ENCODE measurements at places on chromosomes 2 and 18.
A peak's percentile ranks its signal among the peaks of the same experiment; 100 is the strongest.

GRCh38 chr2:46232860-46233259, 64.3 kb upstream of the EPAS1 start:
- no peak for DNase-seq

DNA sequence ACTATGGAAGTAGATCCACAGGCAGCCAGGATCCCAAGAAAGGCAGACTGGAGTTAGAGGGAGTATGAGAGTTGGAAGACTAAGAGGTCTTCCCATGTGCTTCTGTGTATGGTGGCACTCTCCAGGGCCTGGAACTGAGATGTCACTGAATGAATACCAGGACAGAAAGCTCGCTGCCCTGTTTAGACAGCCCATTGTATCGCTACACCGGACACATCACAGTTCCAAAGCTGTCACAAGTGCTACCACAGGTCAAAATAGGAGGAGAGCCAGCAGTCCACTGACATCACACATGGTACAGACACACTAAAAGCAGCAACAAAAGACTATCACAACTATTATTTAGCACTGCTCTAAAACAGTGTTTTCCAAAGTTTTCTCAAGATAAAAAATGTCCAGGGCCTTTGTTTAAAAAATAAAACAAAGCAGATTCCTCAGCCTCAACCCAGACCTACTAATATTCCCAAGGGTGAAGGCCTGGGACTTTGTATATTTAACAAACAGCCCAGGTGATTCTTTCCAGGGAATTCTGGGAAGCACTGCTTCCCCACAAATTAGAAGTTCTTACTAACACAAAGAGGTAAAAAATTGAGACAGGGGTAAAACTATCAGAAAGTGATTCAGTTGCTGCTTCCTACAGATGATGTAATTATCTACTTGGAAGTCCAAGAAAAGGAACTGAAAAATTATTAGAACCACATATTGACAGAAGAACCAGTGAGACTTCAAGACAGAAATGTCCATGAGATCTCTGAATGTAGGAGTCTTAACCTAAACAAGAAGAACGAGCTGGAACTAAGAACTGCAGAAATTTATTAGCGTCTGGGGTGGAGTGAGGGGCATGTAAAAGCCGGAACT, 116.0 kb downstream of the DTNB start:
- peak; percentile 29 for DNase-seq

GRCh38 chr2:118657466-118657865, 190.0 kb downstream of the EN1 start:
- DNase-seq = no peak

- DNase-seq = no peak
These were observed 125.7 kb upstream of the EPAS1 start for GRCh38 chr2:46171411-46171953.

DNA sequence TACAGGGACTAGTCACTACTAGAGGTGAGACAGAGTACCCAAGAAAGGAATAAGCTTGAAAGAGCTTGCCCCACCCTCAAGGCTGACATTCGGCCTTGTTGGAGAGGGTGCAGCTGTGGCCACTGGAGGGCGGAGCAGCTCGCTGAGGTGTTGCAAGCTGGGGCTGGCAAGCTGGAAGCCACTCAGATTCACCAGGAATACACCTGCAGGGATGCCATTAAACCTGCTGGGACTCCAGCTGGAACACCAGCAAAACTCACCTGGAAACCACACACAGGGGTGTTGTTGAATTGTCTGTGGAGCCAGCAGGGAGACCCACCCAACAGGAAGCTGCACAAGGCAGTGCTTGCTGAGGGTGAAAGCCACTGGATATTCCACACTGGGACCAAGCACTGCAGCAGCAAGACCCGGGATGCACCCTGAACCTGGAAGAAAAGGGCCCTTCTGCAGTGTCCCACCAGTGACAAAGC, 26.1 kb downstream of the KCTD18 start:
- no peak for DNase-seq

- no peak for DNase-seq
These were observed 161.9 kb downstream of the KLHL29 start for GRCh38 chr2:23546913-23547312.

DNA sequence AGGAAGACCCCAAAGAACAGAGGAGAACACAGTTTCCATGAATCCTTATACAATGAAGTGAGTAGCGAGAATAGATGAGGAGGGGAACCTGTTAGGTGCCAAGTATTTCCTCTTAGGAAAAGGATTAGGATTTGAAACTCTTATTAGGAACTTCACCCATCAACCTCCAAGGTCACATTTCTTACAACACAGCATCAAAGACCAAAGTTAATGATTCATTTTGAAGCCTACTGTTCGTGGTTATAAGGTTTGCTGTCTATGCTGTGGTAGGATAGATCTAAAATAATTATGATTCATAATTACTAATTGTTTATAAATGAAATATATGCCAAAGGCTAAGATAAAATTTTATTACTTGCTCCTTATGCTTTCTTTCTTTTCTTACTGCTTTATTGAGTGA, 6.1 kb downstream of the CFAP221 start:
- DNase-seq = no peak

Data from CMK (cell line).